Muscle of leg (tissue), 16 donors: ENCODE measurements at places on chromosomes 1 and 21. TPM values are rescaled to one million over a fixed set of nuclear protein-coding genes. Genes with fewer than 3 reads are reported as not detected.

Gene INKA2
- 37.7 TPM for total RNA-seq

Gene COL6A2
- 481 TPM for total RNA-seq

Gene ITSN1
- 29.7 TPM for total RNA-seq

Gene SHCBP1L
- 0.35 TPM for total RNA-seq

Gene LCE3D
- total RNA-seq, result not detected

Gene PRELP
- 1.5 TPM for total RNA-seq

Gene CCT8
- 117 TPM for total RNA-seq

Gene REN
- not detected for total RNA-seq

Gene IL19
- total RNA-seq, result not detected

Gene KCNT2
- 10.6 TPM for total RNA-seq

Gene TM2D1
- 56.8 TPM for total RNA-seq

Gene MFSD2A
- total RNA-seq, result 0.62 TPM

Gene NR5A2
- total RNA-seq, result 3.7 TPM

Gene APP
- 154 TPM for total RNA-seq

Gene ZBTB8A
- total RNA-seq, result 10.6 TPM

Gene ARHGEF16
- total RNA-seq, result 0.40 TPM

Gene TMEM61
- 0.04 TPM for total RNA-seq

Gene NPL
- 6.3 TPM for total RNA-seq

Gene CDC73
- 13.8 TPM for total RNA-seq

Gene CFAP74
- total RNA-seq, result not detected

Gene CD53
- 8.2 TPM for total RNA-seq

Gene HSD3B2
- total RNA-seq, result not detected
